NCI-H226 (cell line): ENCODE measurements at places on chromosomes 5 and 9.
A peak's percentile ranks its signal among the peaks of the same experiment; 100 is the strongest.

DNA sequence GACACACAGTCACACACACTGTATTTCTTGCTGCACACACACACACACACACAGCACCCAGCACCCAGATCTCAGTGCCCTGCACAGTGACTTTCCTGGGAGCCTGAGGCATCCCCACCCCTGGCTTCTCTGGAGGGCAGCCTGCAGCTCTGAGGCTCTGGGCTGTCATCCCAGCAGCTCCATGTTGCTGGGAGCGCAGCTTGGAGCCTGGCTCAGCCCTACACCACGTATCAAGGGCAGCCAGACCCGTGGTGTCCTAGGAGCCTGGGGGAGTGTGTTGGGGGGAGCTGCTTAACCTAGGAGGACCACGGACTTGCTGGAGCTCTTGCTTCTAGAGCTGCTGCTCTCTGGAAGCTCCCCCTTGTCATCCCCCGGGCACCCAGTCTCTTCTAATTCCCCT is 5.2 kb downstream of the IER5L start:
- DNase-seq: no peak

DNA sequence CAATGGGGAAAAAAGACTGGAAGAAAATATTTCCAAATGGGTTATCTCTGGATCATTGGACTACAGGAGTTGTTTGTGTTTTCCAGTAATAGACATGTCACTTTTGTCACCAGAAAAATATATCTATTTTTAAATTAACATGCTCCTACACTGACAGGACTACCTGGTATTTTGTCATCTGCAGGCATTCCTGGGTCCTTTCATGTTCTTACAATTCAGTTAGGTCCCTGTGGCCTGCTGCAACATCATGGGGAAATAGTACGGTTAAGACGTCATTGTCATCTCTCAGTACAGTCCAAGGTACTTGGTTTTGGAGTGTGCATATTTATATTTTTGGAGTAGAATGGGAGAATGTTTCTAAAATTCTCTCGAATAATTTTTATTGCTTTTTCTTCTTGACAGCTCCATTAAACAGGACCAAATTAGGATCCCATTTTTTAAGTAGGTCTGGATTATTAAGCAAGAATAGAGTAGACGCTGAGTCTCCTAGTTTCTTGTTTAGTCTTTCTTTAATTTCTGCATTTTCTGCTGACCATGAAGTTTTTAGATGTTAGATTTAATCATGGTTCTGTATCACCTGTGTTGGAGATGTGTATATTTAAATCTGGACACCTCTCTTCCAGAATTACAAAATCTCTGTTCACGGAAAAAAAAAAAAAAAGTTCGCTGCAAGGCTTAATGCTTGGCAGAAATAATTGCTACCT is 46.9 kb downstream of the SLC22A5 start:
- DNase-seq: no peak

GRCh38 chr5:55546947-55547346 is 12.2 kb upstream of the PLPP1 start:
- no peak for DNase-seq

- DNase-seq: no peak
These were observed 5.9 kb downstream of the CDKN2A start for GRCh38 chr9:21988056-21988990.

DNA sequence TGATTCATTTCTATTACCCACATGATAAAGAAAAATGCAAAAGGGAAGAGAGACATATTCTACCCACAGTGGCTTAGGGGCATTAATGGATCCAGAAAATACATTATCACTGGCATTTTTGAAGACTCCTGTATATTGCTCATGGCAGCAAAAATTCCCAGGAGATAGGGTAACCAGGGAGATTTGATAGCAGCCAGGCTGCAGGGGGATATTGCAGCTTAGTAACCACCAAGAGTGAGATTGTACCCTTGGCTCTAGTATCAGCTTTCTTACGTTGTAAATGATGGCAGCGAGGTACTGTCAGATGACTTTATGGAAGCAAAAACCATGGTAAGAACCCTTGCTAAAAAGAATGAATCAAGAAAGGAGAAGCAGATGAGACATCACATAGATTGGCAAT is 19.8 kb upstream of the ALDH1A1 start:
- peak; percentile 78 for DNase-seq

- DNase-seq: no peak
These were observed 338.6 kb downstream of the SLIT3 start for GRCh38 chr5:168962306-168962705.

- no peak for DNase-seq
These were observed 415.9 kb upstream of the KLF4 start for GRCh38 chr9:107905308-107906020.
